Activated CD8-positive, alpha-beta T cell treated with anti-CD3 and anti-CD28 coated beads, Interleukin-2, amount 10 ng/mL, durations not matched to agents 7 days and 5 days (primary cell): ENCODE measurements at places on chromosomes 2 and 18. TPM values are rescaled to one million over a fixed set of nuclear protein-coding genes. Genes with fewer than 3 reads are reported as not detected.

Gene HOXD9
- not detected for total RNA-seq

Gene FBXO15
- total RNA-seq = 1.3 TPM

Gene GPR155
- 19.8 TPM for total RNA-seq

DNA sequence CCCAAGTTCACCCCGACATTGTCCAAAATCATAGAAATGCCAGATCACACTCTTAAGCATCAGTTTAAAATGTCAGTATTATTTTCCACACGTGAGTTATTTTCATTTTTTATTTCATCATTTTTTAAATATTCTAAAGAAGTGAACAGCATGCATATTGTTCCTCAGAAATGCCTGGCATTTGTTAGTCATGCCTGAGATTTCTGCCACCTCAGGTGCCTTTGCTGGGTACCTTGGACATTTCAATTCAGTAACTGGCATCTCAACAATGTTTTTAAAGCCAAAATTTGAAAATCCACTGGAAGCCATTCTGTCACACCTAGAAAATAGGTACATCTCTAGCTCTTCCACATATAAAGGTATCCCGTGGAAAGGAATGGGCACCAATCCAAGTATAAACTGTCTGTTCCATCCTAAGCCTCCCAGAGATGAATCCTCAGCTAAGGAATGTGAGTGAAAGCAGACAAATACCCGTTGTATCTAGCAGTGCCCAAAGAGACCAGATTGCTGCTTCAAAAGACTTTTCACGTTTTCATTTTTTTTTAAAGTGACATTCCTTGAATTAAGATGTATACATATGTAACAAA lies 159.8 kb downstream of the ZNF385B start:
- no peaks in the 10 kb centered on the region for H3K4me1 ChIP-seq
- no peaks in the 10 kb centered on the region for H3K27me3 ChIP-seq
- no peak overlapping the region for H3K4me3 ChIP-seq
- no peak overlapping the region for H3K27ac ChIP-seq

DNA sequence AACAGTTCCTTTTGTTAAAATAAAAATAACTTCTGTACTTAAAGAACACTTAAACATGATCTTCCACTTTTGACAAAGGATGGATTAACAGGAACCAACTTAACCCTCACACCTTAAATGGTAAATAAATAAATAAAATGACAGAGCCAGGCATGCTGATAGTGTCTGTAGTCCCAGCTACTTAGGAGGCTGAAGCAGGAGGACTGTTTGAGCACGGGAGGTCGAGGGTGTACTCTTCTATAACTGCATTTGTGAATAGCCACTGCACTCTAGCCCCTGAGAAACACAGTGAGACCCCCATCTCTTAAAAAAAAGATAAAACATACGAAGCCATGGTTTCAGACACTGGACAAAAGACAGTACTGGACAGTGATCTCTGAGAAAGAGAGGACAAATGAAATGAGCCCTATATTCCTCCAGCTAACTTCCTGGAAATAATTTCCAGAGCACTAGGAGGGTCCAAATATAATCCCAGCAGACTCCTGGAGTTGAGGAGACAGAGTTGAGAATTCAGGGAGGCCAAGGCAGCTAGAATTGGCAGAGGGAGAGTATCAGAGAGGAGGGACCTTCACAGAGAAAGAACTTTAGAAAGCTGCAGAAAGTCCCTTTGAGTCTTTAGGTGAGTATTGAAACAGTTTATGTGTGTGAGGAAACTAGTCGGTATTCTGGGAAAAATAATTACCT lies 17.4 kb downstream of the PPP4R1 start:
- no peaks in the 10 kb centered on the region for H3K27me3 ChIP-seq
- no peak overlapping the region for H3K27ac ChIP-seq
- no peak overlapping the region for H3K4me3 ChIP-seq
- peaks cover 15% of the 10 kb centered on the region for H3K4me1 ChIP-seq

- no peak for DNase-seq
- H3K4me3 ChIP-seq = no peak overlapping the region
- H3K36me3 ChIP-seq = no peaks in the 10 kb centered on the region
- no peak overlapping the region for H3K27ac ChIP-seq
- H3K4me1 ChIP-seq = no peaks in the 10 kb centered on the region
Measured at GRCh38 chr2:191927991-191928390, 81.1 kb upstream of the CAVIN2 start.

GRCh38 chr18:79504034-79504433 lies 108.3 kb downstream of the NFATC1 start:
- H3K4me1 ChIP-seq = peaks cover 41% of the 10 kb centered on the region
- DNase-seq = no peak
- H3K27me3 ChIP-seq = no peaks in the 10 kb centered on the region
- H3K27ac ChIP-seq = peak overlapping the region; percentile 21
- no peak overlapping the region for H3K4me3 ChIP-seq
